ENCODE measurements at places on chromosomes 12 and 14. TPM values are rescaled to one million over a fixed set of nuclear protein-coding genes. Genes with fewer than 3 reads are reported as not detected.

GRCh38 chr12:27841392-27841882, 61.4 kb upstream of the MANSC4 start:
- no peak for DNase-seq

- DNase-seq = no peak
Measured at GRCh38 chr14:90255871-90256270, 482 bp upstream of the PSMC1 start.

- DNase-seq = no peak
Measured at GRCh38 chr14:76990084-76990483, 38.4 kb downstream of the IRF2BPL start.

DNA sequence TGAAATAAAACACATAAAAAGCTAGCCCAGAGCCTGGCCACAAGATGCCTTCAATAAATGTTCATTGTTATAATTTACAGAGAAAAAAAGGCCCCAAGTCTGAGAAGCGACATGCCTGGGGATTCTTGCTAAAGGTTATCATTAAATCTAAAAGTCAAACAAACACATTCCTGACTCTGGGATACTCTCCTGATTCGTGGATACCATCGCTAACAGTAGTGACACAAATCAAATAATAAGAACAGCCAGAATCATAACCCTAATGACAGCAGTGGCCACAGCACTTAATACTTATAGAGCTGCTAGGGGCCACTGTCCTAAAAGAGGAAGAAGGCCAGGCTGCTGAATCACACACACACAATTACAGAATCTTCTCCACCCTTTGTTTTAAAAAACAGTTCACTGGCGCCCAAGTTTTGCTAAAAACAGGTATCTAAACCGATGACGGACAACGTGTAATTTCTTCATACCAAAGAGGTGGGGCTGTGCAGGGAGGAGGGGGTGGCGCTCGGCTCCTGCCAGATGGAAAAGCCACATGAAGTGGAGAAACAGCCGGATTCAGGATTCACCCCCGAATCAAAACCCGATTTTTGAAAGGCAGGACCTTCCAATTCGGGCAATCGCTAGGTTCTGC, 1.2 kb downstream of the CLIP1 start:
- DNase-seq = peak; percentile 69

DNA sequence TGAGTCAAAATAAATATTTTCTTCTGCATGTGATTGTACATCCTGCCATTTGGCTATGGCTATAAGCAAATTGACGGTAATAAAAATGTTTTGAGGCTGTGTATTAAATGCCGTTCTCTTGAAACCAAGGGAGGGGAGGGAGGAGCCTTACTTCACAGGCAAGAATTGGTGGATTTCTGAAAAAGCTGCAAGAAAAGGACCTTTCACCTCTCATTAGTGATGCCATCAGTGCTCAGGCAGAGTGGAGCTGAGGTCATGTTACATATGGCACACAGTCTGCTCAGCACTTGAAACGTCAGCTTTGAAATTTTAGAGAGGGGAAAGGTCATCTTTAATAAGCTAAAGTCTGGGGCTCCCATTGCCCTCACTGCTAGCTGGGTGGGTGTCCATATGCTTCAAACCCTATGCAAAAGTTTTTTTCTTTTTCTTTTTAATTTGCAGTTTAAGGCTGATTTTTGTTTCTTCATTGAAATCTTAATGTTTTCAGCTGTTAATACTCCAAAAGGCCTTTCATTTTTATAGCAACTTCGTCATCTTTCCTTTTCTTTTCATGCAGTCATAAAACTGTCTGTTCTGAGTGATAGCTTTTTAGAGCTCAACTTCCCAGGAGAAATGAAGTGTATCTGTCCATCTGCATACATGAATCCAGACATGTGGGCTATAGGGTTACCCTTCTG, 9.8 kb upstream of the SIX1 start:
- DNase-seq = no peak

Gene IGFBP6
- total RNA-seq = 2,626 TPM

Gene WDR89
- total RNA-seq = 7.0 TPM

GRCh38 chr12:12997156-12997555, 2.9 kb downstream of the HEBP1 start:
- no peak for DNase-seq

DNA sequence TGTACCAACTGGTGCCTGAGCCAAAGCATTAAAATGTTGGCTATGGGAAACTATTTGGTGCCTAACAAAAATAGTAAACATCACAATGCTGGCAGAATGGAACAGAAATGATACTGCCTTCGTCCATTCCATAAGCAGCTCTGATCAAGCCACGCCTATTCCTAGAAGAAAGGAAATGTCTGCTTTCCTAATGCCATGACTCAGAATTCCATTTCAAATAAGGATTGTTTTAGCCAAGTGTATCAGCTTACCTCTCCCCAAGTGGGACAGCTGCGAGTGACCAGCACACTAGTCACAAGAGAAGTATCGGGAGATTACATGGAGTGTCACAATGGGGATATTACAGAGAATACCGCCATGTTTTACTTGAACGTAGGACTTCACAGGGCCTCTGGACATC, 38.7 kb downstream of the GLT8D2 start:
- peak; percentile 89 for DNase-seq

- peak; percentile 90 for DNase-seq
Measured at GRCh38 chr14:64721391-64721791, 17.2 kb downstream of the PLEKHG3 start.

DNA sequence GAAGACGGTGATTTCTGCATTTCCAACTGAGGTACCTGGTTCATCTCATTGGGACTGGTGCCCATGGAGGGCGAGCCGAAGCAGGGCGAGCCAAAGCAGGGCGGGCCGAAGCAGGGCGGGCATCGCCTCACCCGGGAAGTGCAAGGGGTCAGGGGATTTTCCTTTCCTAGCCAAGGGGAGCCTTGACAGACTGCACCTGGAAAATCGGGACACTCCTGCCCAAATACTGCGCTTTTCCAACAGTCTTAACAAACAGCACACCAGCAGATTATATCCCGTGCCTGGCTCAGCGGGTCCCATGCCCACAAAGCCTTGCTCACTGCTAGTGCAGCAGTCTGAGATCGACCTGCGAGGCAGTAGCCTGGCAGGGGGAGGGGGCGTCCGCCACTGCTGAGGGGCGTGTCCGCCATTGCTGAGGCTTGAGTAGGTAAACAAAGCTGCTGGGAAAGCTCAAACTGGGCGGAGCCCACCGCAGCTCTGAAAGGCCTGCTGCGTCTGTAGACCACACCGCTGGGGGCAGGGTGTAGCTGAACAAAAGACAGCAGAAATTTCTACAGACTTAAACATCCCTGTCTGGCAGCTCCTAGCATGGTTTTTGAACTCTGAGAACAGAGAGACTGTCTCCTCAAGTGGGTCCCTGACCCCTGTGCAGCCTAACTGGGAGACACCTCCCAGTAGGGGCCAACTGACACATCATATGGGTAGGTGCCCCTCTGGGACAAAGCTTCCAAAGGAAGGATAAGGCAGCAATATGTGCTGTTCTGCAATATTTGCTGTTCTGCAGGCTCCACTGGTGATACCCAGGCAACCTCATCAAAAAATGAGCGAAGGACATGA, 77.2 kb downstream of the BAZ1A start:
- no peak for DNase-seq
